ENCODE measurements at places on chromosomes 2 and 18.

GRCh38 chr2:242022550-242023290 lies 153.2 kb downstream of the RTP5 start:
- DNase-seq: no peak

DNA sequence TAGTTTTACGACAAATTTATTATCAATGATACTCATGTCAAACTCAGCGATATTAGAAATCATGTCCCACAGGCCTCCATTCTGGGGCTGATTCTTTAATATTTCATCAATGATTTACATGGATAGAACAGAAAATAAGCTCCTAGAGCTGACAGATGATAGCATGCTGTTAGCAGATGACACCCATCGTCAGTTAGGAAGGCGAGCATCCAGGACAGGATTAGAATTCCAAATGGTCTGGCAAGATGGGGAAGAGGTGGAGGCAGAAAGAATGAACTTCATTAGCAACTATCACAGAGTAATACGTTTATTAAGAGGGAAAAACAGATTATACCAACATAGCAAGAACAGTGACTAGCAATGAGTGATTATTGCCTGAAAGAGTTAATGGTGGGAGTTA lies 46.2 kb upstream of the ACVR1 start:
- no peak for DNase-seq

DNA sequence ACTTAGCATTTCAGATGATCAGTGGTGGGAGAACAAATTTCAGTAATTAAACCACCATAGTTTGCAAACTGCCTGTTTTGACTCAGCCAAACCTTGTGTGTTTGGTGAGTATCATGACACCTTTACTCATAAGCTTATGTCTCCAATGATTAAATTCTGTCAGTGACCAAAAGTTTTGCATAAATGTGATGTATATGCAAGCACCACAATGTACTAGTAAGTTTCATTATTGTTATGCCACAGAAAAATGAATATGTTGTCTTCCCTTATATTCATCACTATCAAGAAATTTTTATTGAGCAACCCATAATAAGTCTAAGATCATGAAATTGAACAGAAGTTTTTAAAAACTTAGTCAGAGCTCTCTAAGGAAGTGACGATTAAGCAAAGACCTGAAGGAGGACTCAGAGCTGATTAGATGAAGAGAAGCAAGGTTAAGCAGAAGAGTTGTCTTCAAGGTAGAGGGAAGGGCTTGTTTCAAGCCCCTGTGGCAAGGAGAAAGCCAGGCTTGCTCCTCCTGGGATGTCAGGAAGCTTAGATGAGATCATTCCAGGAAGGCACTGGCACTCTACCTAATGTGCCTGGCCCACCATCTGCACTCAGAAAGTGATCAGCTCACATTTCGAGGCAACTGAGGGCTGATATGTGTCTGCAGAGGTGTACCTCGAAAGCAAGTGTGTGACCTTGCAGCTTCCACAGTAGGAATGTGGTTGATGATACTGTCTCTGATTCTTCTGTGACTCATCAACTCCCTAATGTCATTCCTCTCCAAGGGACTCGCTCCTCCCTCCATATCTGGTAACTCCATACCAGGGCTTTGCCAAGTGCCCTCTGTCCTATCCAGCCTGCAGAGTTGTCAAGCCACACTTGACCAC lies 54.7 kb downstream of the KCTD18 start:
- DNase-seq: no peak

DNA sequence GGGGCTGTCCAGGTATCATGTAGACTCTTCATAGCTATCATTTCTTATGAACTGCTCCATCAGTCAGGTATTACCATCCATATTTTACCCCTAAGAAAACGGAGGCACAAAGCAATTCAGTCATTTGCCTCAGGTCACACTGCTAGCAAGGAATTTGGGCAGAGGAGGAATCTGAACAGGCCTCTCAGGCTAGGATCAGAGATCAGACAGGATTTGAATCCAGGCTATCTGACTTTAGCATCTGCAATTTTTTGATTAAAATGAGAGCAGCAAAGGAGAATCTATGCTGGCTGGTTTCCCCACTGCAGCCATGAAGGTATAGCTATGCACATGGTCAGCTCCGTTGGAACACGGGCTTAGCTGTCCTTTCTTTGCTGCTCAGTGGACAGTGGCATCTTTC lies 60.1 kb downstream of the TACR1 start:
- no peak for DNase-seq

DNA sequence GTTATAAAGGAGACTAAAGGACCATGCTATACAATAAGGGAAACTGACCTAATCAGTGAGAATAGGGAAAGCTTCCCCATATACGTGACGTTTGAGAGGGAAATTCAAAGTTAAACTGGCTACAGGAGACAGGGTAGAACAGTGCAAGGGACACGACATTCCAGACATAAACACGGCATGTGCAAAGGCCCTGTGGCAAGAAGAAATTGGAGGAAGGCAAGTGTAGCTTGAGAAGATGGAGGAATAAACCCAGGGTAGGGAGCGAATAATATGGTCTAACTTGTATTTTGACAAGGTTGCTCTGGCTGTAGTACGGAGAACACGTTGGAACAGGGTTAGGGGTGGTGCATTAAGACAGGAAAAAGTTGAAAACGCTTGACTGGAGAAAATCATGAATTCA lies 49.8 kb upstream of the RIOK3 start:
- no peak for DNase-seq

DNA sequence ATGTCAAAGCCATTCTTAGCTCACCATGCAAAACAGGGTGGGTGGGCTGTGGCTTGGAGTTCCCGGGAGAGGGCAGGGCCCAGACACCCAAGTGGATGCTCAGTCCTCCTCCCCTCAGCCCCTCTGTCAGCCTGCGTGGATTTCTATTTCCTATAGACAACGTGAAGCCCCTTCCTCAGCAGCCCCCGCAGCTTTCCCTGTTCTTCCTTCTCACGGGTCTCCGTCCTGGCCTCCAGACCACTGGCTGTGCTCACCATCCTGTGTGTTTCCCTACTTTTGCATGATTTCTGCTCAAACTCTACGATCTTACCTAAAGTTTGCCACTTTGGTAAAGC lies 155.0 kb upstream of the PXDN start:
- DNase-seq: no peak

- DNase-seq: peak; percentile 91
Observed at GRCh38 chr2:176130147-176130956, 847 bp downstream of the HOXD8 start.

DNA sequence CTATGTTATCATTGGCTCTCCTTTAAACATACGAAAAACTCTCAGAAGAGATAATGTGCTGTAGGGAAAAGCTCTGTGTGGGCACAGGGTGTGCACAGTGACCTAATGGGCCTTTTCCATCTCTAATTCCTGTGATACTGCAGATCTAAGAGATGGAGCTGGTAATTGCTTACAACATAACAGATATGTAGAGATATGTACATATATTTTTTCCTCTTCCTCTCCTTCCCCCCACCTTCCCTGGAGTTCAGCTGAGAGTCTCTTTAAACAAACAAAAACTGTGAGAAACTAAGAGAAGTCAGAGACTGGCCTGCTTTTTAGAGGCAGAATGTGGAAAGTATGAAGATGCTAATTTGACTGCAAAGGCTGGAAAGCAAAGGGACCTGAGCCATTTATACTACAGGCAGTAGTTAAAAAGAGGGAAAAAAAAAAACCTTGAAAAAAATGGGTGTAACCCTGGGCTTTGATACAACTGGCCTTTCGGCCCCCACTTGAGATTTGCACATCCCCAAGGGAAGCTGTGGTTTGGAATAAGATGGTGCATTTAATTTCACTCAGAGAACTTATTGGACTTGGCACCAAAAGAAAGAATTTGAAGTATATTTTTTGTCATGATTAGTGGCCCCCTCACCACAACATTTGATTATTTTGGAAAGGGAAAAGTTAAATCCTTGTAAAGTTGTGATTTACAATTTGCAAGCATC lies 502.2 kb upstream of the ZEB2 start:
- no peak for DNase-seq

GRCh38 chr2:36708041-36708741 lies 11.7 kb downstream of the VIT start:
- peak; percentile 85 for DNase-seq

- no peak for DNase-seq
Observed at GRCh38 chr2:144354953-144355352, 165.0 kb downstream of the ZEB2 start.

GRCh38 chr2:31940920-31941319 lies 69.9 kb downstream of the MEMO1 start:
- DNase-seq: no peak

DNA sequence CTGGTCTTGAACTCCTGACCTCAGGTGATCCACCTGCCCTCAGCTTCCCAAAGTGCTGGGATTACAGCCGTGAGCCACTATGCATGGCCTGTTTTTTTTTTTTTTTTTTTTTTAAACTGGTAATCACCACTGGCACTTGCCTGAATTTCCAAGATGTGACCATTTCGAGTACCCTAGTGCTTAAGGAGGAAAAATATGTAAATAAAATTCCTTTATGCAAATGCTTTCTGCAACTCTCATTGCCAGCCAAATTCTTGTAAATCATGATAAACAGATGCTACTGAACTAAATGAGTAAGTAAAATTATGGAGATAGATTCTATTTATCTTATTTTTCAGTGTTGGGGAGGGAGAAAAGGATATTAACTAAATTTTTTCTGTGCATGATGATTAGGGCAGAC lies 18.6 kb downstream of the CDCA7 start:
- no peak for DNase-seq

DNA sequence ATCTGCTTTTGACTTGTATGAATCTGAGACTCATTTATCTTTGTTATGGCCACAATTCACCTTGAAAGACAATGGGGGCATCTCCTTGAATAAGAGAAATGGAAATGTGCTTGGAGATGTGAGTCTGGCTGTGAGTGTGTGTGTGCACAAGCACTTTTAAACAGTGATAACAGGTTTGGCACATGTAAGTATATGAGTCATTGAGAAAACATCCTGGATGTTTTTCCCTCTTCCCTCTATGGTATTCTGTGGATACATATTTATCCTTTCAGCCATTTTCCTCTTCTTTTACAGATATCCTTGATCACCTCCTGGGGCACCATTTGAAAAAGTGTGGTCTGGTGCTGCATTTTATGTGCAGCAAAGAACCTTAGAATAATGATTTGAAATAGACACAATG lies 317.3 kb upstream of the THUMPD2 start:
- DNase-seq: no peak

- no peak for DNase-seq
Observed at GRCh38 chr18:79961527-79962291, 2.7 kb upstream of the HSBP1L1 start.

- no peak for DNase-seq
Observed at GRCh38 chr2:1641523-1641922, 102.8 kb downstream of the PXDN start.

- DNase-seq: no peak
Observed at GRCh38 chr2:113273027-113273551, 5.6 kb downstream of the PAX8 start.

DNA sequence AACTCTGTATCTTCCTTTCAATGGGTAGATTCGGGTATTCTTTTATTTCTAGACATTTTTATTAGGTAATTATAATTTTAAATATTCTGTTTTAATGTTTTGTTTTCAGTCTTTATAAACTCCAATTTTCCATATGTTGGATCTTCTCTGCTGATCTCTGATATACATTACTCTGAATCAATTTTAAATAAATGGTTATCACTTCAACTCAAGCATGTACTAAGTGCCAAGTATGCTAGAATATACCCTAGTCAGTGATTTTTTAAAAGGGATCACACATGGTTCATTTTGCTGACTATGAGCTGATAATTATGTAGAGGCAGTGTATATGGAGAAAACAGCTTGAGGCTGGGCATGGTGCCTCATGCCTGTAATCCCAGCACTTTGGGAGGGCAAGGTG lies 41.7 kb upstream of the NCOA1 start:
- DNase-seq: no peak

Data from lower leg skin (tissue), 4 donors.